Hepatocyte (in vitro differentiated cells): ENCODE measurements at places on chromosomes 4 and X. TPM values are rescaled to one million over a fixed set of nuclear protein-coding genes. Genes with fewer than 3 reads are reported as not detected.

The SHROOM3 gene
- total RNA-seq = 58.8 and 63.1 TPM in 2 replicates

The DUSP21 gene
- not detected in 2 replicates for total RNA-seq

The ARMCX6 gene
- 44.0 and 65.3 TPM in 2 replicates for total RNA-seq

The PROM1 gene
- 28.8 and 30.8 TPM in 2 replicates for total RNA-seq

The PABPC1L2A gene
- not detected in 2 replicates for total RNA-seq

The ARSD gene
- 32.9 and 34.2 TPM in 2 replicates for total RNA-seq

The ARL9 gene
- total RNA-seq = 1.4 TPM in 1 of 2 replicates, not detected in the other

The ASB12 gene
- 0.68 TPM in 1 of 2 replicates, not detected in the other for total RNA-seq

The SSX3 gene
- not detected in 2 replicates for total RNA-seq

The FMR1NB gene
- not detected in 2 replicates for total RNA-seq

The CLCN4 gene
- total RNA-seq = 3.8 and 5.9 TPM in 2 replicates

The ODAPH gene
- 0.48 and 0.60 TPM in 2 replicates for total RNA-seq

The GUF1 gene
- total RNA-seq = 16.4 and 17.5 TPM in 2 replicates

The CITED1 gene
- 2.9 TPM in 1 of 2 replicates, not detected in the other for total RNA-seq

The TMEM31 gene
- total RNA-seq = 0.28 TPM in 1 of 2 replicates, not detected in the other

The KDR gene
- total RNA-seq = 93.3 and 104 TPM in 2 replicates

The PAGE4 gene
- total RNA-seq = 1.0 TPM in 1 of 2 replicates, not detected in the other

The DCAF12L2 gene
- 1.0 and 1.8 TPM in 2 replicates for total RNA-seq
